ENCODE measurements at places on chromosomes 5 and 9.

DNA sequence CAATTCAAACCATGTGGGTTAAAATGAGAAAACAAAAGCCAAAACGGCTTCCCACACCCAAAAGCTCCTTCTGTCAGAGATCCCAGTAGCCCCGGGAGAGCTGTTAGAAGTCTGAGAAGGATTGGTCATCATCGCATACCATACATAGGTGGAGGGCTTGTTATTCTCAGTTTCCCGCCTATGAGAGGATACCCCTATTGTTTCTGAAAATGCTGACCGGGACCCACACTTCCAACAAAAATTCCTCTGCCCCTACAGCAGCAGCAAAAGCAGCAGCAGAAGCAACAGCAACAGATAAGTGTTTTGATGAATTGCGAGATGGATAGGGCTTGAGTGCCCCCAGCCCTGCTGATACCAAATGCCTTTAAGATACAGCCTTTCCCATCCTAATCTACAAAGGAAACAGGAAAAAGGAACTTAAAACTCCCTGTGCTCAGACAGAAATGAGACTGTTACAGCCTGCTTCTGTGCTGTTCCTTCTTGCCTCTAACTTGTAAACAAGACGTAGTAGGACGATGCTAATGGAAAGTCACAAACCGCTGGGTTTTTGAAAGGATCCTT is at the start of gene TEK:
Gene TEK, plus strand, starts transcription at position 245 of the 561 bp plus-strand sequence. CDS start 366 bp downstream, outside the sequence.
- no peak for DNase-seq

GRCh38 chr9:112728401-112728800 is 10.5 kb upstream of the INIP start:
- DNase-seq: no peak

DNA sequence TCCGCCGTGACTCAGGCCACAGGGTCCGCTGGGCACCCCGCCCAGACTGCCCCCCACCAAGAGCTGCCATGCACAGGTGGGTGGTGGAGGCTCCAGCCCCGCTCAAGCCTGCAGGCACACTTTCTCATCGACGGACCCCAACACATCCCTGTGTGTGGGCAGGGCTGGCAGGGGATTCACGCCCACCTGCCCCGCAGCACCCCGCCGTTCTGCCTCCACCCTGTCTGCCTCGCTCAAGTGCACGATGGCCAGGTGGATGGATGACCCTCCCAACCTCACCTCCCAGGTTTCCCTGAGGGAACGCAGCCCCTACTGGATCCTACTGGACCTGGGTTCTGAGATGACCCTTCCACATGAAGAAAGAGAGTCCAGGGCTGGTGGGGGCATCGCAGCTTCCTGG is 26.1 kb upstream of the FCN1 start:
- DNase-seq: no peak

- no peak for DNase-seq
Observed at GRCh38 chr9:18463991-18464390, 10.0 kb upstream of the ADAMTSL1 start.

DNA sequence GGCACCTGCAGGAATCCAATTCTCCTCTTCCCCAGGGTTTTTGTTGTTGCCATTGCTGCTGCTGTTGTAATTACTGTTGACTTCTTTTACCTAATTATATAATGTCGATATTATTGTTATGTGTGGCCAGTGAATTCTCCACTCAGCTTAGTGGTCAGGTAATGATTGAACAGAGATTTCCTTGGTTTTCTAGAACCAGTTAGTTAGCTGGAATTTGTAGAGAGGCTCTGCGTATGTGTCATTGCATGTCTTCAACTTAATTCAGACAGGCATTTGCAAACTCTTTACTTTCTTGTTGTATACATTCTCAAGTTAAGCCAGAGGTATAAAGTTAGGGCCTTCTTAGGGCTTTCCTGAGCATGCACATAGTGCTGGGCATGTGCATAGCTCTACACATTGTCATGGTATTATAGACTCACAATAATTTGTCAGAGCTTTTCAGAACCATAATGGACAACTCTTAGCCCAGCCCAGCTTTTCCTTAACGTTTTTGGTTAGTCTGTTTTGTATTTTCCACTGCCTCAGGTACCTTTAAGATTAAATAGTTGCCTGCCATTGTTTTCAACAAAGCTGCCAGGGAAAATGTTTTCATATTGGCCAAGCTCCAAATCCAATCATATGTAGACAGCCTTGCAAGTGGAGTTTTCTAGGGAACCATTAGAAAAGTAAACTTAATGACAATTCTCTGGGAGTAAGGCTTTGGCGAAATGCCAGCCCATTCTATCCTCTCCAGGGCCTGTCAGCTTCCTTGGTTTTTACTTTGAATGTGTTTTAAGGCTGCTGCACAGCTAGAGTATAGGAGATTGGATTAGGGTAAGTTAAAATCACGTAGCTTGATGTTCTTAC is 68.1 kb downstream of the UBE2R2 start:
- no peak for DNase-seq
